Dorsolateral prefrontal cortex (tissue), 122 donors: ENCODE measurements at places on chromosomes 16 and 17. TPM values are rescaled to one million over a fixed set of nuclear protein-coding genes. Genes with fewer than 3 reads are reported as not detected.

- DNase-seq: no peak
Measured at GRCh38 chr16:48125888-48126287, 29.9 kb downstream of the ABCC12 start.

- no peak for DNase-seq
Measured at GRCh38 chr16:73006026-73006425, 41.9 kb downstream of the ZFHX3 start.

DNA sequence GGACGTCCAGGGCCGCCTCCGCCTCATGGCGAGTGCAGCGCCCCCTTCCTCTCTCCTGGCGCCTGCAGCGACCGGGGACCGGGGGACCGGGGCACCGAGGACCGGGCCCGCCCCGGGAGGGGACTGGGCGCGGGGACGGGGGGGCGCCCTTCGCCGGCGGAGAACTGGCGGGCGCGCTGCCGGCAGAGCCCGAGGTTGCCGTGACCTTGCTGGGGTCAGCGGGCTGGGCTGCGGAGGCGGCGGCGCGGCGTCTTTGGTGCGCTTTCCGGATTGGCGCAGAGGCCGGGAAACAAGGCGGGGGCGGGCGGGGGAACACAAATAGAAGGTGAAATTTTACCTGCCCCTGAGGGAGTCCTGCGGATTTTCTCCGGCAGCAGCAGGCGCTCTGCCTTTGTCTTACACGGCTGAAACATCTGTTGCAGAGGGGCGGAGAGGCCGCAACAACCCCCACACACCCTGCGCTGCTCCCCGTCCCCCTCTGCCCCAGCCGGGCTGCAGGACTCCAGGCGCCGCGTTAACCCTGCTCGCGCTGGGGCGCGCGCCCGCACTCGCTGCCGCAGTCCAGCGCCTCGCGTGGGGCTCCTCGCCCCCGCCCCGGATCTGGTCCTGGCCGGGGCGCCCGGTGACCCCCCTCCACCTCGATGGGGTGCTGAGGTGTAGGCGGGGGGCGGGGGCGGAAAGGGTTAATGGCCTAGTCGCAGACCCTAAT is 53.5 kb downstream of the SREBF1 start:
- DNase-seq: peak; percentile 51

DNA sequence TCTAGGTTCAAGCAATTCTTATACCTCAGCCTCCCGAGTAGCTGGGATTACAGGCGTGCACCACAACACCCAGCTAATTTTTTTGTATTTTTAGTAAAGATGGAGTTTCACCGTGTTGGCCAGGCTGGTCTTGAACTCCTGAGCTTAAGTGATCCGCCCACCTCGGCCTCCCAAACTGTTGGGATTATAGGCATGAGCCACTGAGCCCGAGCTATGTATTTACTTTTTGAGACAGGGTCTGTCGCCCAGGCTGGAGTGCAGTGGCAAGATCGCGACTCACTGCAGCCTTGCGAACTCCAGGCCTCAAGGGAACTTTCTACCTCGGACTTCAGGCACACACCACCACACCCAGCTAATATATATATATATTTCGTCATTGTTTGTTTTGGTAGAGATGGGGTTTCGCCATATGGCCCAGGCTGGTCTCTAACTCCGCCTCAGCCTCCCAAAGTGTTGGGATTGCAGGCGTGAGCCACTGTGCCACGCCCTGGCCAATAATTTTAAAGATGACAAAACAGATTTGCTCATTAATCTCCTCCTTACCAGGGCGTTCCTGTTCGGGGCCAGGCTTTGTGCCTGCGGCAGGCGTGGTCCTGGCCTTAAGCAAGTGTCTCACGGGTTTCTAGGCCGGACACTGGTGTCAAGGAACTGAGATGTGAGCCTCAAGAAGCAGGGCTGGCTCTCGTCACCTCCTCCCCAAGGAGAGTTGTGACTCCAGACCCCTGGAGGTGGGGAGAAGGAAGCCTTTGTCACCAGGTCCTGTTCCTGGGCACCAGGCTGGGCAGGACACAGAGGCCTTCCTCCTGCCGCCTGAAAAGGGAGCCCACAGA is 4.3 kb upstream of the NPW start:
- no peak for DNase-seq

DNA sequence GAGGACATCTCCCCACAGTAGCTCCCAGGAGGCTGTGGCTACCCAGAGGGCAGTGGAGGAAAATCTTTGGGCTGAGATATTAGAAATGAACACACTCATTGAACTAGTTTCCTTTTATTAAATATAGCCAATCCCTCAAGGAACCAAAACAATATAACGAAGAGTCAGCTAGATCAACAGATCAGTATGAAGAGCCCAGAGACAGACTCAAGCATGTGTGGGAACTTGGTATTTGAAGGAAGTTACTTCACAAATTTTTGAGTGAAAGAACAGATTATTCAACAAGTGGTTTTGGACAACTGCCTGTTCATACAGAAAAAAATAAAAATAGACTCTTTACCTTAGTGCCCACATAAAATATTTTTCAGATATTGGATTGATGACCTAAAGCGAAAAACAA is 183.6 kb upstream of the PMFBP1 start:
- DNase-seq: no peak

- DNase-seq: no peak
Measured at GRCh38 chr17:71625330-71625729, 495.5 kb upstream of the SOX9 start.

KRT40 gene
- total RNA-seq: not detected

CLDN7 gene
- not detected for total RNA-seq

- no peak for DNase-seq
Measured at GRCh38 chr16:67240506-67240905, 6.8 kb downstream of the FHOD1 start.

DNA sequence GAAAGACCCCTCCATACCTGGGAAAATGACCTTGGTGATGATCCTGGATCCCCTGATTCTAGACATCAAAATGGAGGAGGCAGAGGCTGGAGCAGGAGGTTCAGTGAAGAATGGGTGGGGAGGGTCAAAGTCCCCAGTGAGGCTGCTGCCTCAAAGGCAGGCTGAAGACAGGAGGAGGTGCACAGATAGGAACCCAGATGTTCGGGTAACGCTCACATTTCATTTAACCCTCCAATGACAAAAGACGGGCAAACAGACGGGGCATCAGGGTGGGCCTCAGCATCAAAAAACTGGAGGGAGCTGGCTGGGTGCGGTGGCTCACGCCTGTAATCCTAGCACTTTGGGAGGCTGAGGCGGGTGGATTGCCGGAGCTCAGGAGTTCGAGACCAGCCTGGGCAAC is at the start of gene ANKRD40CL:
ANKRD40CL (minus strand) TSS at position 73 of the 400 bp plus-strand sequence. CDS start 605 bp downstream, outside the sequence.
- no peak for DNase-seq
